Keratinocyte (primary cell): ENCODE measurements at places on chromosomes 6 and 20. TPM values are rescaled to one million over a fixed set of nuclear protein-coding genes. Genes with fewer than 3 reads are reported as not detected.

NFS1 gene
- 38.9 to 42.4 TPM (median 39.6 TPM) in 3 replicates for polyA plus RNA-seq

MYLK2 gene
- polyA plus RNA-seq, result 0.02 to 0.05 TPM in 2 of 3 replicates, not detected in the other

- no peak for DNase-seq
Observed at GRCh38 chr20:38199501-38200390, 34.7 kb upstream of the TGM2 start.

GRCh38 chr20:8321001-8321400 is 188.9 kb downstream of the PLCB1 start:
- DNase-seq, result no peak
